ENCODE measurements at places on chromosomes 11 and 22.

DNA sequence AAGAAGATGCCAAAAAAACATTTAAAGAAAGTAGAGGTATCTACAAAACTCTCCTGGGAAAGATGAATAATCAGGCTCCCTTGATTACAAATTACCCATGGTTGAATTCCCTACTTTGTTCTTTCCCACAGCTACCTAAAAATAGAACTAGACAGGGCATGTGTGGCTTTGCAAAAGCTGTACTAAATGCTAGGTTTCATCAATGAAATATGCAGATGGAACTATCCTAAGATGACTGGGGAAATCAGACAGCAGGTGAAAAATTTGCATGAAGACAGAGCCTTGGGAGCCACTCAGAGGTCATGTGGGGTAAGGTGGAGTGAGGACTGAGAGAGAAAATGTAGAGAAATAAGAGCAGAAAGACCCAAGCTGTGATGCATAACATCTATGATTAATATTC, 14.7 kb downstream of the LAYN start:
- DNase-seq, result no peak

GRCh38 chr11:3195251-3196160, 23.1 kb downstream of the MRGPRG start:
- DNase-seq, result peak; percentile 60

DNA sequence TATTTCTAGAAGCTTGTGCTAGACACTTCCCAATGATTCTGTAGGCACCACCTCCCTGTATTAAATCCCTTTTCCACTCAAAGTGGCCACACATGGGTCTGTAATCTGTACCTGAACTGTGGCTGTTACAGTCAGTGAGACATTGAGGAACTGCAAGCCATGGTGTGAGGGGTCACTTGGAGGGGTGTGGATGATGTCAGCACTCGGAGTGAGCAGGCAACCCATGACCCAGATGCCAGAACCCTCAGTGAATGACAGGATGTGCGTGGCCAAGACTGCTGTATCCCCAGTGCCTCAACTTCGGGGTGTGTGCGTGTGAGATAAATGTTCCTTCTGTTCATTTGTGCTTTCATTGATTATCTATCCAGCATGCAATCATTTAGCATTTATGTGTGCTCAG, 14.7 kb upstream of the SHANK3 start:
- DNase-seq, result no peak

DNA sequence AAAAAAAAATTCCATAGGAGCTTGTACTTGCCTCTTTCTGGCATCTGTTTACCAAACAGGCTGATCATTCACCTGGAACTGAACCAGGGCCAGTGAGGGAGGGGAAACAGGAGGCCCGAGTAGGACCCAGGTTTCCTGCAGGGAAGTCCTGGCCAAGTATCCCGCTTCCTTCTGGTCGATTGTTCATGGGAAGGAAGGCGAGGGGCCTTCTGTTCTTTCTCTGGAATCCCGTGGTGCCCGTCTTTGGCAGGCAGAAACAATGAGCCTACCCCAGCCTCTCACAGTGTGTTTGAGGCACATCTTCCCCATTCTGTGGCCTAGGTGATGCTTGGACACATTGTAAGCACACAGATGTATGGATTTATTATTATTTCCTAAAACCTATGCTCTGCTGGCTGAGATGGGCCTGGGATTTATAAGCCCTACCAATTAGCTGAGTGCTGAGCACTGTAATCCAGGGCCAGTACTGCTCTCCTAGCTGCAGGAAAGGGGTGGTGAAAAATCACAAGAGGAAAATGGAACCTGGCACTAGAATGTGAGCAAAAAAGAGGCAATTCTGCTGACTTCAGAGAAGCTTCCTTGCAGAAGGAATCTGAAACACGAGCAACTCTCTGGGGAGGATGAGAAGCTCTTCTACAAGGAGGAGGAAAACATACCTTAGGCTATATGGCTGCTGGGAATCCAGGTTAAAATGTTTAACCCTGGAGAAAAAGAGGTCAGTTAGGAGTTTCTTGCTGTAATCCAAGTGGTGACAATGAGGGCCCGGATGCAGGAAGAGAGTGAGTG, 53.5 kb downstream of the PRR5L start:
- no peak for DNase-seq

DNA sequence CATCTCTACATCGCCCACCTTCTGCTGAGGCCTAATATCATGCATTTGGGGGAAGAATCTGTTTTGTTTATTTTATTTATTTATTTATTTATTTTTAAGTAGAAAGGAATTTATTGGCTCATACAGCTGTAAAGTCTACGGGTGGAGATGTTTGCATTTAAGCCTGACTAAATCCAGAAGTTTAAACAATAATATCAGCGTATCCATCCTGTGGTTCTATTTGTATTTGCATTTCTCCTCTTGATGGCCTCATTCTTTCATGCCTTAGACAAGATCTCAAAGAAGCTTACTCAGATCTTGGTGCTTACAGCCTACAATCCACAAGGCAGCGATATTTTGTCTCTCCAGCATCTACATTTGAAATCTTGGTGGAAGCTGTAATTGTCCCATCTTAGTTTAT, 67.1 kb upstream of the CARD18 start:
- no peak for DNase-seq

GRCh38 chr11:1932681-1933080, 13.2 kb downstream of the TNNT3 start:
- DNase-seq, result no peak
